ENCODE measurements at places on chromosomes 6 and 20.

DNA sequence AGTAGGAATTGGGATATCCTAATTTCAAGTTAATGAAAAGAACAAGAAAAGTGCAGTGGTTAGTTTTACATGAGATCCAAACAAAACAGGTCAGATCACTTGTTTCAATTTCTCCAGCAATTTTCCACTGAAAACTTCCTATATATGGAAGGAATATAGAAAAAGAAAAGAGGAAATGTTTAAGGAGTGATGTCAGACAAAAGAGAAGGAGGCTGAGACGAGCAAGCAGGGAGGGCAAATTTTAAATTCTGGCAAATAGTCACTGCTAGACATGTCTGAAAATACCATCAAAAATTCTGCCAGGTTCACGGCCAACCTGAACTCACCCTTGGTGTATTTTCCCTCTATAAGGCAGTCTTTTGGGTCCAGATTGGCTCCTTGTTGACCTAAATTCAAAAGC lies 9.5 kb upstream of the NUP153 start:
- no peak for DNase-seq

DNA sequence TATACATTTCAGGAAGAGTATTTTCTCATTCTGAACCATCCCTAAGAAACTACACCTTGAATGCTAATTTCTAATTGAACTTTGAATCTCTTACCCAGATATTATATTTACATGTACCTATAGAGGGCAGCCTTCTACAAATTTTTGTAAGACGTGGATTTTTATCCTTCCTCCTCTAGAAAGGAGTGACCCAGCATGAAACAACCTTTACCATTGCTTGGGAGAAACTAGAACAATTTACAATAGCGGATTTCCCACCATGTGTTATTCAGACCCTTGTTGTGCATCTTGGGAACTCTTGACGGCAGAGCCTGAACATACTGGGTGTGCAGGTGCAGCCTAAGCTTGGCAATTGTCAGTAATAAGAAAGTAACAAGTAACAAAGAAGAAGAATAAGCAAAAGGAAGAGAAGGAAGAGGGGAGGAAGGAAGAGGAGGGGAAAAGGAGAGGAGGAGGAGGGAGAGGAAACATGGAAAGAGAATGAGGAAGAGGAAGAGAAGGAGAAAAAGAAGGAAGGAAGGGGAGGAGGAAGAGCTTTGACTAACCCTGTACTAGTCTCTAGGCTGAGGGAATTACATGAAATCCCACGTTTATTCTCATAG lies 10.8 kb upstream of the TAAR1 start:
- DNase-seq = no peak

- no peak for DNase-seq
Measured at GRCh38 chr6:122116835-122117627, 282.4 kb upstream of the HSF2 start.

GRCh38 chr6:32174416-32174815 lies 1.5 kb downstream of the AGPAT1 start:
- no peak for DNase-seq

- DNase-seq = no peak
Measured at GRCh38 chr6:86682297-86682696, 255.0 kb upstream of the HTR1E start.

GRCh38 chr6:21201187-21201586 lies 392.4 kb upstream of the SOX4 start:
- DNase-seq = no peak

GRCh38 chr20:329851-330232 lies 4.5 kb downstream of the SOX12 start:
- DNase-seq = no peak

DNA sequence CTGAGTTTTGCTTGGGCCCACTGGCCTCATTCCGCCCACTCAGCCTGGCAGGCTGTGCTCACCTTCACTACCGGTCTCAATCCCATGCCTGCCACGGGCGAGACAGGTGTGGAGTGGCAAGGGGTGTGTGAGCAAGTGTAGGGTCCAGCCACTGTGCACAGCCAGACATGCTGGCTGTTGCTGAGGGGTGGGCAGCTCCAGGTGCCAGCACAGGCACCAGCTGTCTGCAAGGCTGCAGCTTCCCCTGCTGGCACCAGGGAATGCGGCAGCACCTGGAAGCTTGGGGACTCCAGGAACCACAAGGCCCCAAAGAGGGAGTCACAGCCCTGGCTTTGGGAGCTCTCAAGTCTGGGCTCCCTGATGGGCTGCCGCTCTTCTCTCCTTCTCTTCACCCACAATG lies 372.7 kb downstream of the CBLN4 start:
- DNase-seq = no peak

DNA sequence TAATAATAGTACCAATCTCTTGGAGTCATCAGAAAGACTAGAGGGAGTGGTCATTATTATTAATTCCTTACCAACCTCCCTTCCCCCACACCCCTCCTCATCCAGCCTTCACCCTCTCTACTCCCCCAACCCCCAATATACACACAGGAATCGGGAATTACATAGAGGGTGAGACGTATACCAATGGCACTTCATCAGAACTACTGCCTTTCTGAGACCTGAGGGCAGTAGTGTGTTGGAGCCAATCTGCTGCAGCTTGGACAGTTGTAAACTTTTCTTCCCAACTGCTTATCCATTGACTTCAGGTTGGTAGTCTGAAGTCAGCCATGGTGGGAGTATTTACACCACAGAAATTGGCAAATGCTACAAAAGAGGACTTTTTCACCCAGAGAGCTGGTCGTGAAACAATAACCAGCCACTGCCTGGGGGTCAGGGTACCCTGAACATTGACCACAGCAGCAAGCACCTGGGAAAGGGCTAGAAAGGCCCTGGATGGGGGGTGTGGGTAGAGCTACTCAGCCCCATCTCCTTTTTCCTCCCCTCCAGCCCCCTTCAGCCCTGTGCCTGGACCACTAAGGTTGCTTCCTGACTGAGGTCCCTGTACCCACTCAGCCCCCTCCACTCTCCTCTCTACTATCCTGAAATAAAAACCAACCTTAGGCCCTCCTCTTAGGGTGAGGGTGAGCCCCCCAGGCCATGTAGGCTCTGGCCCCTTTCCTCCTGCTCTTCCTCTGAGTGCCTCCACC lies 161.5 kb downstream of the MRPL14 start:
- DNase-seq = no peak

DNA sequence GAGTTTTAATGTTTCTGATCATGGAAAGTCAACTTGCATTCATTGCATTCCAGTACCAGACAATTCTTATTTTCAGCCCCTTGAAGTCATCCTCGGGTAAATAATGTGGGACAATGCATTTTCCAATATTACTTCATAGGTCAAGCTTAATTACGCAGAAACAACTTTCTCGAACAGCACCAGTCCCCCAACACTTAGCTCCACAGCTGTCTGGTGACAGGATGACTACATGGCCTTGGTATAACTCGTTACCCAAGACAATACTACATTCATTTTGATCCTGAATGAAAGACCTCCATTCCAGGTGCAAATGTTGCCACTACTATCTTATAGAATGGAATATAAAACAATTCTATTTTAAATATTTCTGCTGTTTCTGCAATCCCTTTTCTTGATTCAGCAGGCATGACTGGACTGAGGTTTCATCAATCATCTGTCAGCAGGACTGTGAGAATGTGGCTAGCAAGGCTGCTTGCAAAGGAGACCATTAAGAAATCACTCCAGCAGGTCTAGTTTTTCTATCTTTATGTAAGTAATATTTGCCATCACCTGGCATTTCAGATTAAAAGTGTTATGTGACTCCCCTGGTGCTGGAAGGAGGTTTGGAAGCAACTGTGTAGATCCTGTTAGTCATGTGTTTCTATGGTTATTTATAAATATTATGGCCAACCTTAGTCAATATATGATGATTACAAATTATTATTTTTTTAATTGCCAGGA lies 147.9 kb downstream of the HAO1 start:
- DNase-seq = no peak

DNA sequence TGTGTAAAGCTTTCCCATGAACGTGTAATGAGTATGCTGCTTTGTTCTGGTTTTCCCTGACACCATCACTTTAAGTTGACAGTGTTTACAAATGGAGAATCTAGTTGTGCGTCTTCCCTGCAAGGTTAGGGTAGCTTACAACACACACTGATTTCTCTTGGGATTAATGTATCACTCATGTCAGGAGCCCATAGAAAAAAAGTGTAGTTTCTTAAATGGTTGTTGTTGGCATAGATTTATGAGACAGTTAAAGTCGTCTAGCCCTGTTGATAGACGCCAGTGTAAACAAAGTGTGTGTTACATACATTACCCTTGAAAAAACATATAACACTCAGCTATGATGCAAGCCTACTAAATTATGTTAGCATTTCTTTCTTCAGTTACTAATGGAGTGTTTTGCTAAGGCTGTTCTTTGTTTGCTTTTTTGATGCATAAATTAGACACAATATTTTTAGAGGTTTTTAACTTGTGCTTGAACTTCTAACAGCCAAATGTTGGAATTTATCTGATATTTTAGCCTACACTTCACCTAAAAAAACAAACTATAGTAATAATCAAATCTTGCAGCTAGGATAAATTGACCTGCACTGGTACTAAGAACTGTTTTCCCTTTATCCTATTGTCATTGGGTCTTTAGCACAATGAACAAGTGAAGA lies 88.6 kb downstream of the RNF217 start:
- no peak for DNase-seq

Measured in effector memory CD4-positive, alpha-beta T cell (primary cell).